Pulmonary artery endothelial cell (primary cell): ENCODE measurements at places on chromosomes 2 and 18. TPM values are rescaled to one million over a fixed set of nuclear protein-coding genes. Genes with fewer than 3 reads are reported as not detected.

The KCNJ13 gene
- total RNA-seq = not detected in 2 replicates

The CD8A gene
- total RNA-seq = not detected in 2 replicates

The GNLY gene
- total RNA-seq = not detected in 2 replicates

DNA sequence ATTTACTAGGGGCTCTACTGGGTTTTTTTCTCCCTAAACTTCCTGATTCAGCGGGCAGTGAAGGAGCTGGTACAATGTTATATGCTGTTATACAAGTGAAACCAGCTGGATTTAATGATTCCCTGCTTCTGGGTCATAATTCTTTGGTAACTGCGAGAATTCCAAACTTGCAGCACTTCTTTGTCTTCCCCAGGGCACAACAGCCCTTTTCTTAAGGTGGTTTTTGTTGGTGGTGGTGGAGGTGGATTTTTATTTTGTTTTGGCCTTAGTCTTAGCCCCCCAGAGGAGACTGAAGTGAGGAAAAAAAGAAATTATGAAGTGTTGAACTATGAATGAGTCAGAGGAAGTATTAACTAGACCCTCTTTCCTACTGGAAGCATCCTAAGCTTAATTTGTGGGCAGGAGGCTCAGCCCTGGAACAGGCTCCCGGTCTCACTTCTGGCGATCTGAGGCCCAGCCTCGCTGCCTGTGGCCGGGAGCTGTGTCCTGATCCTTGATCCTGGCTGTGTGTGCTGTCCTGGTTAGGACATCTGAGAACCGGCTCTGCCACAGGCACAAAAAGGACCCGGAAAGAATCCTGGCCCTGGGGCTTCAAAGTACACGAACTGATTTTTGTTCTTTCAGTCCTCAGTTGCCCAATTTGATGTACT is 141.9 kb downstream of the LYPD6B start:
- DNase-seq = no peak

GRCh38 chr2:65317841-65318240 is 90.2 kb downstream of the ACTR2 start:
- DNase-seq = no peak

GRCh38 chr2:130369311-130369964 is 13.6 kb downstream of the PTPN18 start:
- DNase-seq = no peak
